ENCODE measurements at places on chromosomes 1 and 21.

GRCh38 chr1:25936947-25937346, 30.7 kb upstream of the STMN1 start:
- DNase-seq: no peak

- DNase-seq: no peak
Measured at GRCh38 chr21:23951251-23951650, 1656.0 kb downstream of the MRPL39 start.

GRCh38 chr1:246181241-246181640, 325.8 kb downstream of the SMYD3 start:
- no peak for DNase-seq

DNA sequence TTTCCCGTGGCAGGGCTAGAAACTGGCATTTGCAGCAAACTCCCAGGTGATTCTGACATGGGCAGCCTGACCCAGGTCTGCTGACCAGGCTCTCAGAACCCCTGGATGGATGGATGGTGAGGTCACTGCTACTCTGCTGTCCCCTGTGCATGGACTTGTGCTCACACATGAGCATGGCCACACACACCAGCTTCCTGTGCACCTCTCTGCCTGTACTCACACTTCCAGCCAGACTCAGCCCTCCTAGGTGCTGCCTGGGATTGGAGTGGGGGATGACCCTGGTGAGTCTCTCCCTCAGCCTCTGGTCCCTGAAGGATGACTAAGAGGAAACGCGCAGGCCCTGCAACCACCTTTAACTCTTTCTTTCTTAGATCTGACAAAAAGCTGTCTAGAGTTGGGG, 361.1 kb downstream of the HHAT start:
- no peak for DNase-seq

DNA sequence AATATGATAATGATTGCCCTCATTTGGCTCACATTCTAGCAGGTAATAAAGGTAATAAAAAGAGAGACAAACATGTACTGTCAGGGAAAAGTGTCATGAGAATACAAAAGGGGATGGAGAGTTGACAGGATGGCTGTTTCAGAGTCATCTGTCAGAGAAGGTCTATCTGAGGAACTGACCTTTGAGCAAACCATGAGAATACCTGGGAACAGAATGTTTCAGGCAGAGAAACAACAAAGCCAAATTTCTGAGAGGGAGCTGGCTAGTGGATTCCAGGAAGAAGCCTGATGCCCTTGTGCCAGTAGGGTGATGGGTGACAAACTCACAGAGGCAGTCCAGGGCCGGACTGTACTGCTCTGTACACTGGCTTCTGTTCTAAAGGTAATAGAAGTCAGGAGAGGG, 107.2 kb downstream of the C1orf21 start:
- no peak for DNase-seq

DNA sequence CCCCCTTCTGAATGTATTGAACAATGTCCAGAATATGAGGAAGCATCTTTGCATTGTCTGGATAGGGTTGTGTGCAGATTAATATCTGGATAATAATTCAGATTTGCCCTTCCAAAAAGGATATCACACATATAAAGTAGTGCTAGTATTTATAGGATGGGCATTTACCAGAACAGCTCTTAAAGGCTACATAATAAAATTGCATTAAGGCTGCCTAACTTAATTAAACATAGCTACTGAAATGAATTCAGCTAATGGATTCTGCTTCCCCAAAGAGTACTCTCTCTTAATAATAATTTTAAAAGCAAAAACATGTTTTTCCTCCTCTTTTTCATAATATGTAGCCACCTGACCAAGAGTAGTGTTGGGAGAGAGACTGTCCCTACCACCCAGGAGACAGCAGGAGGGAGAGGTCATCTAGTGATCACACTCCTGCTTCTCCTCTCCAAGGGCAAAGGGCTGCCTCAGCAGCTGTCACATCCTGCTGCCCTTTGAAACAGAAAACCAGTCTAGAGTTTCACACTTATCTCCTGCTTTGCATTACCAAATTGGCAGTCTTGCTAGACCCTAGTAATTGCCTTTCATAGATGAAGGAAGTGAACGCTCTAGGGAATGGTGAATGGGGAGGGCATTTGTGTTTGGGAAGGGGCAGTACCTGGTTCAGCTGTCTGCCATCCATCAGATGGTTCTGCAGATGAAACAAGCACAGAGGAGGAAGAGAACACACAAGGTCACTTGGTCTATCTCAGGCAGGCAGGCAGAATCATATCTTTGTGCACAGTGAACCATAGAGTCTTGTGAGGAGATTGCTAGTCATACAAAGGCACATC, 29.3 kb upstream of the DDAH1 start:
- DNase-seq: no peak

DNA sequence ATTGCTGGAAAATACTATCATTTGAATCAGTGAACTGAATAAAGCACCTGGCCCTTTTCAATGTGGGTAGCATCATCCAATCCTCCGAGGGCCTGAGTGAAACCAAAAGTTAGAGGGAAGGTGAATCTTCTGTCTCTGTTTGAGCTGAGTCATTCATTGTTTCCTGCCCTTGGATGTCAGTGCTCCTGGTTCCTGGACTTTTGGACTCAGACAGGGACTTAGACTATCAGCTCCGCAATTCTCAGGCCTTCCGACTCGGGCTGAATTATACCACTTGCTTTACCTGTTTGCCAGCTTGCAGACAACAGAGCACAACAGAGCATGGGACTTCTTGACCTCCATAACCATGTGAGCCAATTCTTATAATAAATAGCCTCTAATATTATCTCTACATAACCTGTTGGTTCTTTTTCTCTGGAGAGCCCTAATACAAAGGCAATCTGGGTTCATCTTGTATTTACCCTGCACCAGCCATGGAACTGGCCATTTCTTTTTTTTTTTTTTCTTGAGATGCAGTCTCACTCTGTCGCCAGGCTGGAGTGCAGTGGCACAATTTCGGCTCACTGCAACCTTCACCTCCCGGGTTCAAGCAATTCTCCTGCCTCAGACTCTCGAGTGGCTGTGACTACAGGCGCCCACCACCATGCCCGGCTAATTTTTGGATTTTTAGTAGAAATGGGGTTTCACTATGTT, 19.2 kb upstream of the VASH2 start:
- no peak for DNase-seq

GRCh38 chr1:201020040-201020591, 3.4 kb downstream of the KIF21B start:
- DNase-seq: no peak

GRCh38 chr1:37308031-37308960, 166.1 kb upstream of the ZC3H12A start:
- DNase-seq: no peak

GRCh38 chr1:161216945-161217712, 2.0 kb downstream of the FCER1G start:
- peak; percentile 79 for DNase-seq

GRCh38 chr1:29508458-29509107, 272.3 kb downstream of the PTPRU start:
- peak; percentile 41 for DNase-seq

GRCh38 chr1:220386494-220387195, 114.4 kb upstream of the RAB3GAP2 start:
- no peak for DNase-seq

- DNase-seq: no peak
Measured at GRCh38 chr1:228368801-228369607, 37.6 kb downstream of the TRIM11 start.

- DNase-seq: no peak
Measured at GRCh38 chr1:59132295-59132694, 164.6 kb upstream of the FGGY start.

GRCh38 chr1:179953974-179954492, 577 bp upstream of the CEP350 start:
- peak; percentile 59 for DNase-seq

GRCh38 chr1:37032660-37033354, 1.5 kb downstream of the GRIK3 start:
- peak; percentile 56 for DNase-seq

- no peak for DNase-seq
Measured at GRCh38 chr1:43137445-43138052, 34.5 kb downstream of the EBNA1BP2 start.

- DNase-seq: no peak
Measured at GRCh38 chr1:205319081-205320018, 2.2 kb downstream of the NUAK2 start.

DNA sequence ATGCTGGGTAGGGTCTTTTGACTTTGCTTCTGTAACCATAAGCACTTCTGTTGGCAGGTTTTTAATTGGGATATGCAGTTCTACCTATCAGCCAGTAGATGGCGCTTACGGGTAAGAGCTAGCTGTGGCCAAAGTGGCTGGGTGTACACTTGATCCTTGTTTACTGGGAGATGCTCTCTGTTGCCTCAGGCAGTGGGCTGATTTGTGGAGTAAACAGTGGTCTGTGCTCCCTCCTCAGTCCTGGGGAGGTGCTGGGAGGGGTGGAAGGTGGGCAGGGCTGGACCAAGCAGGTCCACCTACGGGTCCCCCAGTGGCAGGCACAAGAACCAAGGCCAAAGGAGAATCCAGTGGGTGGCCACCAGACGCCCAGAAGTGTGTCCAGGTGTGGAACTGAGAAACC, 43.4 kb downstream of the RALGPS2 start:
- no peak for DNase-seq

GRCh38 chr1:82386365-82387011, 585.8 kb downstream of the ADGRL2 start:
- DNase-seq: no peak

- DNase-seq: no peak
Measured at GRCh38 chr1:87515781-87516180, 187.1 kb downstream of the LMO4 start.

DNA sequence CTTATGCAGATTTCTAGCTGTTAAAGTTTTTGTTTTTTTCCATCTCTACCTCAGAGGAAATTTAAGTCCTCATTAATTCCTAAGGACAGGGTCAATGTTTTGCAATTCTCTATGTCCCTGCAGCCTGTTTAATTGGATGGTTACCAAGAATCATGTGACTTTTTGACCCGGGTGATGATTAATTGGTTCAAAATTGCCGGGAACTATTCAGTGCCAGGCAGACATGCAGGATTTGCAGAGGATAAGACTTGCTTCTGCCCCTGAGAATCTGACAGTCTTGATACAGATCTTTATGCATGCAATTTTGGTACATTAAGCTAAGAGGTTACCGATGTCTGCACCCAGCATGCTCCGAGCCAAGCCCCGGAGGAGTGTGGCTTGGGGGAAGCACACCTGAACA, 87.9 kb downstream of the PLPP3 start:
- no peak for DNase-seq

- no peak for DNase-seq
Measured at GRCh38 chr21:39452207-39452969, 618 bp downstream of the SH3BGR start.

DNA sequence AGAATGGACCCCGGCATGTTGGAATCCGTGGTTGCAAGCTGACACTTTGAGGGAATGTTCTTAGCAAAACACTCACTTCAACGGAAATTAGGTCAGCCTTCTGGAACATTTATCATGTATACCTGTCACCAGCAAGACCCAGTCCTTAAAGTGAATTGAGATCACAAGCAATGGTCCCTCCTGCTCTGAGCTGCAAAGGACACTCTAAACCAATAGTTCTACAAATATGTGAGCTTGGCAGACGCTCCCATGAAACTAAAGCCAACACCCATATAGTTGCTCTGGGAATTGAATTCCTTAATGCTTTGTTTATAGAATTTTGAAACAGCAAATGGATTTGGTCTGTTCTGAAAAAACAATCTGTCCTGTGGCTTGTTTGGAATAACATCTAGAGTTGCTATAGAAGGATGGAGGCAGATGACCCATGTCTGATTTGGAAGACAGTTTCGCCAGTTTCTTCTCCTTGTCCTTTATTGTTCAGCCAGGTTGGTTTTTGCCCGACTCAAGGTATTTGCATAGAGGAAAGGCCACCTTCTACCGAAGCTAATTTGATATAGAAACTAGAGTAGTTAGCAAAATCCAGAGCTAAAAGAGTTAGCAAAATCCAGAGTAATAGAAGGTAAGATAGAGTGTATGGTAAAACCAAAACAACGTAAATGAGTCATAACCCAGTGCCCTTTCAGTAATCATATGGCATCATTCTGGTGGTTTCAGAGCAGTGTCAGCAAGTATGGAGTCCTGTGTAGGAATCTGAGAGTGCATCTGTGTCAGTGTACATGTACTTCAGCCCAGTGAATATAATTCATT, 236.2 kb downstream of the NFIA start:
- peak; percentile 61 for DNase-seq

DNA sequence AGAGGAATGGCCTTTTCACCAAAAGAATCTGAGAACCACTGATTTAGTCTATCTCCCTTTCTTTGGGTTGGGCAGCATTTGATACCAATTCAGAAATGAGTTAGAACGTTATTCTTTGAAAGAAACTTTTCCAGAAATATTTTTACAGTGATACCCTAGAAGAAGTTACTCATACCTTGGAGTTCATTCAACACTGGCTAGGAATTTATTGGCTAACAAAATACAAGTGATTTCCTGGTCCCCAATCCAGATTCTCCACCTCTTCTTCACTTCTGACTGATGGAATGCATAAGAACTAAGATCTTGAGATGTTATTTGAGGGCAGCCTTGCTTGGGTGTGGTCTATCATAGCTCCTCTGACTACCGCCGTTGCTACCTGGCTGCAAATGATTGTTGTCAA, 9.4 kb downstream of the C1orf162 start:
- DNase-seq: no peak

DNA sequence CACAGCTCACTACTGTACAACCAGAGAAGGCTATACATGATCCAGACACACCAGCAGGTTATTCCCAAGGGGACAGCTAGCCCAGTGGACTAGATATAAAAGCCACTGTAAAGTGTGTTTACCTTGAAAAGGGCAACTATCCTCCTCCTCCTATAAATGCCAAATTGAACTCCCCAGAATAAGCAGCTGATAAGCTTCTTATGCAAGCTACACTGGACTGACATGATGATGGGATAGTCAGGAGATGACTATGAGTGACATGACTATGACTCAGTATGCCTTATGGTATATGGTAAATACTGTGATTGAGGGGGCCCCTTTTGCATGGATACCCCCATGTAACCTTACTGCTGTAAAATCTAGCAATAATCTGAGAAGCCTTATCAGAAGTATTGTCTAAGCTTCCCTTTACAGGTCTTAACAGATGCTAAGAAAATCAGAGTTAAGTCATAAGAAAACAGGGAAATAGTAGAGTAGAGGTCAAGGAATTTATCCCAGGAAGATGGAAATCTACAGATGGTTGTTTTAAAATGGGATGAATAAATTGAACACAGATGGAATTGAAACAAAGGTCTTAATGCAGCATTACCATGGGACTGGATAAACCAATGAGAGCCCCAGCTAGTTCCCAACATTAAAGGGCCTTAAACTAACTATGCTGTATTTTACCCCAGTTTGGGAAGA, 55.8 kb downstream of the TRIM33 start:
- no peak for DNase-seq

DNA sequence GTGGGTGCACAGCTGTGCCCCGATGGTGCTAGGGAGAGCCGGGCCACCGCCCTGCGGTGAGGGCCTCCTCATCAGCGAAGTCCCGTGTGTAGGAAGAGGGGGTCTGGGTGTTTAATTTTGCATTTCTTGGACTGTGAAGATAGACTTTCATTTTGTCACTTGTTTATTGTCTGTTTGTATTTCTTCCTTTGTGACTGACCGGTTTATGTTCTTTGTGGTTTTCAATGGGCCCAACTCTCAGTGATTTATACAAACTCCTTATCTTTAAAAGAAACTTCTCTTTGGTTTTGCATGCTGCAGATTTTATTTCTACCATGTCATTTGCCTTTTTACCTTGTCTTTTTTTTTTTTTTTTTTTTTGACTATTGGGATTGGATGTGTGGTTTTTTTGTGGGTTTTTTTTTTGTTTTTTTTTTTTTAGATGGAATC, 65.1 kb downstream of the COL18A1 start:
- DNase-seq: no peak

All from islet precursor cell (in vitro differentiated cells).